ENCODE measurements at places on chromosomes 4 and X.

DNA sequence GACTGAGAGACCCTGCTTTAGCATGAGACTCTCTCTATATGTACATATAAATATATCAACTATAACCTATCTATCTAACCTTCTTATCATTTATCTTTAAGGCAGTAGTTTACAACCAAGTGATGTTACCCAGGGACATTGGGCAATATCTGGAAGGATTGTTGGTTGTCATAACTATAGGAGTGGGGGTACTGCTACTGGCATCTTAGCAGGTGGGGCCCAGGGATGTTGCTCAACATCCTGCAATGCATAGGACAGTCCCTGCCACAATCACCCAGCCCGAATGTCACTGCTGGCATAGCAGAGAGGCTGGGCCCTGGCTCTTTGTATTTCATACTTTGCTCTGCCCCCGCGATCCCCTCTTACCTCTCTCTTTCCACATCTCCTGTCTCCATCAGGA is 397.7 kb downstream of the IL15 start:
- no peak for DNase-seq

DNA sequence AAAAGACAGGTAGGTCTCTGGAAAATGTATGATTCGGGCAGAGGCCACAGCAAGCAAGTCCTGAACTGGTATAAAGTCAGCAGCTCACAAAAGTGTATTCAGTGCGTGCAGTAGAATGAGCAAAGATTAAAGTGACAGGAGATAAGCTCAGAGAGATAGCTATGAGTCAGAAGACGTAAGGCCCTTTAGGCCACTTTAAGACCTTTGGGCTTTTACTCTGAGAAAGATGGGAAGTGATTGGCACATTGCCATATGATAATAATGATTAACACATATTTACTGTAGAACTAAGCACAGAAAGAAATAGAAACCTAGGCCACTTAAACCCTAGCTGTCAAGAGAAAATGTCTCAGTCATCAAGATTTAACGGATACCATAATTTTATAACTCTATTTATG is 51.7 kb downstream of the TBCK start:
- DNase-seq: no peak

- DNase-seq: no peak
These were observed 42.5 kb downstream of the ADD1 start for GRCh38 chr4:2886161-2886560.

DNA sequence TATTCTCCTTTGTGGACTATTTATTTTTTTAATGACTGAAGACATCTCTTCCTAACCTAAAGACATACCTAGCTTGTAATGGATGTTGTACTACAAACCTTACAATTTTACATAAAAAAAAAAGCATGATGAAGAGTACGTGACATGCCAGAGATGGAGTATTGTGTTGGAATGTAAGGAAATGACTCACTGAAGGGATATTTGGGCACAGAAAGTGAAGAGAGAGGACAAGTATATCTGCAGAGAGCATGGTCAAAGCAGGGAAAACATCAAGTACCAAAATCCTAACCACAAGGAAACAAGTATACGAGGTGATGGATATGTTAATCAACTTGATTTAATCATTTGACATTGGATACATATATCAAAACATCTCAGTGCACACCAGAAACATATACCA is 1051.4 kb upstream of the PRKX start:
- no peak for DNase-seq

GRCh38 chr4:175215208-175215607 is 297.1 kb downstream of the ADAM29 start:
- DNase-seq: no peak

- no peak for DNase-seq
These were observed 18.9 kb downstream of the C4orf50 start for GRCh38 chr4:5999356-5999755.

Data from effector CD4-positive, alpha-beta T cell (primary cell).